ENCODE measurements at places on chromosomes 7 and 10.

GRCh38 chr7:45267262-45267661, 109.7 kb downstream of the RAMP3 start:
- DNase-seq: no peak

DNA sequence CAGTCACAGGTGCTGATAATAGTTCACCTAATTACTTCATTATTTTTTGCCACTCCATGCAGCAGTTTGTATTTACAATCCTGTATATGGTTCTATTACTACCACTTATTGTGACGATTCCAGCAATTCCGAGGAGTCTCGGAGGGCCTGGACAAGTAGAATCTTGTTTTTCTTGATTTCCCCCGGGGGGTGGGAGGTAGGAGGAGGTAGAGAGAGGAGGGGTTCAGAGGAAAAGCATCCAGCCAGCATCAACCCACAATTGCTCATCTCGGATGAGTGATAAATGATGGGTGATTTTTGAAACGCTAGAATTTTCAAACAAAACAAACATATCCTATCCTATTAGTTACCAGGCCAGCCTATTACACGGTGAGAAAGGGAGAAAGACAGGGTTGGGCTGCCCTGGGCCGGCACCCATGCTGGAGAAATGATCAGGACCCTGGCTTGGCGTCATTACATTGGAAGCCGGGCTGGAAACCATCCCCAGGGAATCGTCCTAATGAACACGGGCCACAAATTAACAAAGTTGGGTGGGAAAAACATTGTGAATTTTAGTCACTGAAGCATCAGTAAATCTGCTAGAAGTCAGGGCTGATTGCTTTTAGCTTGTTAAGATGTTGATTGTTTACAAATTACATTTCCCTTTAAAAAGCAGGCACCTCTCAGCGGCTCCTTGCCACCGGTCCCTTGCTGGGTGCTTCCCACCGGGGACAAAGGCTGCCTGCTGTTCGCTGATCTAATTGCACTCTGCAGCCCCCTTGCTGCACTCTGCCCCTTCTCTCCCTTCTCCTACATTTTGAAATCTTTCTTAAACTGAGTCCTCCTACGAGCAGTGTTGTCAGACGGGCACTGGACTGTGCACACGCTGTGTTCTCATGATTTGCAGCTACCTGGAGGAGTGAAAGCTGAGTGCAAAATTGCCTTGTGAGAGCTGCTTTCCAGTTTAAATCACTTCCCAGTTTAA, 95.5 kb downstream of the FAM204A start:
- DNase-seq: no peak

DNA sequence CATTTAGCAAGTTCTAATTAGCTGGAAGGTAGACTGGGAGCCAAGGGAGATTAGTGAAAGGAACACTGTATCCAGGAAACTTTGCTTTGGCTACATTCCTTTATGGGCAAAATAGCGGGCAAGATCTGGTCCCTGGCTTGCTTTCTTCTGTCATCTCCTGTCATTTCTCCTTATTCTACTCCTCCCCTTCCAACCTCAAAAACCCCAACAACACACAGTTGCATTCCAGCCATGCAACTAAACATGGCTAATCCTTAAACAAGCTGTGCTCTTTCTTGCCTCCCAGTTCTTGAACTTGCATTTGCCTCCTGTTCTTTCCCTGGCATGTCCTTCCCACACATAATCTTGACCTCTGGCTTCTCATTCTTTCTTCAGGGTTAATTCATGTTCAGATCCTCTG, 59.5 kb upstream of the CDCA7L start:
- no peak for DNase-seq

- DNase-seq: no peak
These were observed 171.2 kb downstream of the REEP3 start for GRCh38 chr10:63692220-63692896.

DNA sequence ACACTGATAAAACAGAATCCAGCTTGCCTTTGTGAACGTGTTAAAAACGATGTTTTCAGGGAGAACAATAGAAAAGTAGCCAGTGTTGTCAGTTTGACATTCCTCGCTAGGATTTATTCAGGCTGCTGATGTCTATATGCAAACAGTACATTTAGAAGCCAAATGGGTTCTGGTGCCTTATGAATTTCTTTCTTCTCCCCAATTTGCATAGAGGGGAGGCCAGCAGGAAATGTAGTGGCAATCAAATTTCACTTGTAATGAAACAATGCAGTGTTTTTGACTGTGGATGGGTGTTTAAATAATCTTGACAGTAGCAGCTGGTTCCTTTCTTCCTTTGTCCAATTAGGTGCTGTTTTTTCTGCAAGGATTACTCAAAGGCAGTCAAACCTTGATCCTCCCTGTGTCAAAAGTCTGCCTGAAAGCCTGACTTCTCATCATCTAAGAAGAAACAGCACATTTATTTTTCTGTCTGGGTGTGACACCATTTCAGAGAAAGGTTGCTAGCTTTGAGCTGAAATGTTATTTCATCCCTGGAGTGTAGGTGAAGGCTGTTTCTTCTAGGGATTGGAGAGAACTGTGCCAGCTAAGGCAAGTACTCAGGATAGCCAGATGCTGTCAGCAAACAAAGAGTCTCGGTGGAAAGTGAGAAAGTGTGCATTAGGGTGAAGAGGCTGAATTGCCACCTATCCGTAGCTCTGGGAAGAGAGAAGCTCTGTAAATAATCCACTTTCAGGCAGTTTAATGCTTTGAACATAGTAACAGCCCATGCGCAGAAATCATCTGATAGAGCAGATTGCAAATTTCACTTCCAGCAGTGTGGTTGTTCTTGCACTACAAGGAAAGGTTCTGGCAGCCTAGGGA, 36.6 kb upstream of the ZNRF2 start:
- DNase-seq: no peak

DNA sequence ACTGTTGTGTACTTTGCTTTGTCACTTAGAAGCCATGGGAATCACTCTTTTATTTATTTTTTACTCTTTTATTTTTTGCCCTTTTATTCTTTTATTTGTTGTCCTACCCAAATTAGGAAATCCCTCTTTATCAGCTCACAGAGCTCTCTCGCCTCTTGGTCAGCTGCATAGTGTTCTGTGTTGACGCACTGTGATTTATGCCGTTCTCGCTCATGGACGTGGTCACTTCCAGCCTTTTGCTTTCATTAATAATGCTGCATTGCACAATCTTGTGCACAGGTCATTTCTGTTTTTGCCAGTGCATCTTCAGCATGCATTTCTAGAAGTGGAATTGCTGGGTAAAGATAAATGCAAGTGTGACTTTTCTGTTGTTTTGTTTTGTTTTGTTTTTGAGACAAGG, 42.3 kb downstream of the FBH1 start:
- no peak for DNase-seq

GRCh38 chr10:110959379-110960332, 40.3 kb downstream of the SHOC2 start:
- no peak for DNase-seq

- DNase-seq: no peak
These were observed 33.8 kb upstream of the SFMBT2 start for GRCh38 chr10:7444551-7445121.

GRCh38 chr7:22681312-22681711, 45.7 kb upstream of the IL6 start:
- DNase-seq: no peak

DNA sequence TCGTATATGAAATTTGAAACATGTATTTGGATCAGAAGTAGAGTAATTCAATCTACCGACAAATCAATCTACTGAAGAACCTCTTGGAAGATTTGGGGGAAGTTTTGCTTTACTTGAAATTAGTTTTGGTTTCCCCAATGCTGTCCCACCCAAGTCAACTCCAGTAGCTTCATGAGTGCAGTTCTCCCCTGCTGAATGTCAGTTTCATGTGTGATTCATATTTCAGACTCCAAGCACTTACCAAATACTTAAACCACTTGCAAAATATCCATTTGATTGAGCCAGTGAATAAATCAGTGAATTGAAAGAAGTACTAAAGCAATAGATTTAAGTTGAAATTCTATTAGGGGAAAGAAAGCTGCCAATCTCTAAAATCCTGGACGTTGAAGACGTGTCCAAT, 9.3 kb downstream of the CALML5 start:
- no peak for DNase-seq

DNA sequence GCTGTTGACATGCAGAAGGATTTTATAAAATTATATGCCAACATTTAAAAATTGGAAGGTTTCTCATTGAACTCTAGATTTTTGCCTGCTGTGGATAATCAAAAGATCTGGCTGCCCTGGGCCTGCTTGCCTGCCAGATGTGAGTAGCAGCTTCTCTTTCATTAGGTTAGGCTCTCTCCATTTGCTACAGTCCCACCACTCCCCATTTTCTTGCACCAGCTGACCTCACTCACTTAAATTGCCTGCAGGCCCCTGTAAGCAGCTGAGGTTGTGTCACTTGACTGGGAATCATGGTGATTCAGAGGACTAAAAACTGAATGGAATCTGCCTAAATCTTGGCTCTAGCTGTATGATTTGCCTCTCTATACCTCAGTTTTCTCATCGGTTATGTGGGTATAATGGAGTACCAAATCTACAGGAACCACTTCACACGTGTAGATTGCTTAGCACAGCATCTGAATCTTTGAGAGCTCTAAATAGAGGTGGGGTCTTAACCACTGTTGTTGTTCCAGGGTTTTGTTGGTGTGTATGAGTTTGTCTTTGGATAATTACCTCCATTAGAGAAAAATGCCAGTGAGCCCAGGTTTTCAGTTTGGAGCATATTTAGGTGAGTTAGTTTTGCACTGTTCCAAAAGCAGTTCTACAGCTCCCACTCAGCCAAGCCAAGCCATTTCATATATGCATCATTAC, 18.6 kb upstream of the RAPGEF5 start:
- DNase-seq: no peak

DNA sequence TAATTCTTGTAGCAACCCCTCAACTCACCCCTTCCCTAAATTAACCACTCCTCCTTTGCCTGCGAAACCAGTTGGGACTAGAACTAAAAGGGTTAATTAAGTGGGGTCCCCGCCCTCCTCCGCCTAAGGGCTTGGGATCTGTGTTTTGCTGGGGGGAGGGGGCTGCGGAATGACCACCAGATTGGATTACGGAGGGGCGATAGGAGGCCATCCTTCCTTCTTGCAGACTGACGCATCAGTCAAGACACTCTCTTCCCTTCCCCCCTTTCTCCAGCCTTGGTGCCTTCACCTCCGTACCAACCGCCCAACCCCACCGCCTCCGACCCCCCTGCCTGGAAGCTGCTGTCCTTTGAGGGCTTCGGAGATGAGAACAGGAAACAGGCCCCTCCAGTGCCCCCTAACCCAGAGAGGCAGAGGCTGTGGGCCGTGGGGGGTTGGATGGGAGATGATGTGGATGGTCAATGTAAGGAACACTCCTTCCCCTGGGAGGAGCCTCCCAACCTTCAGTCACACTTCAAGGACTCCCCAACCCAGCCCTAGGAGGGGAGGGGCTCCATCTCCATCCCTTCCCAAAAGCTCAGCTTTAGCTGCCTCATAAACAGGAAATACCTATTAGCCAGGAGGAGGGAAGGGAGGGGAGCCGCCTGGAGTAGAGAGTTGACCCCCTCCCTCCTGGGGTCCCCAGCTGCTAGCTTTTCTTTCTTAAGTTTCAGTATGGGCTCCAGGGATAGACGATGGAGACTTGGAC, 997 bp upstream of the LDB1 start:
- peak; percentile 74 for DNase-seq

- DNase-seq: no peak
These were observed 235.4 kb downstream of the RPS24 start for GRCh38 chr10:78269060-78269459.

DNA sequence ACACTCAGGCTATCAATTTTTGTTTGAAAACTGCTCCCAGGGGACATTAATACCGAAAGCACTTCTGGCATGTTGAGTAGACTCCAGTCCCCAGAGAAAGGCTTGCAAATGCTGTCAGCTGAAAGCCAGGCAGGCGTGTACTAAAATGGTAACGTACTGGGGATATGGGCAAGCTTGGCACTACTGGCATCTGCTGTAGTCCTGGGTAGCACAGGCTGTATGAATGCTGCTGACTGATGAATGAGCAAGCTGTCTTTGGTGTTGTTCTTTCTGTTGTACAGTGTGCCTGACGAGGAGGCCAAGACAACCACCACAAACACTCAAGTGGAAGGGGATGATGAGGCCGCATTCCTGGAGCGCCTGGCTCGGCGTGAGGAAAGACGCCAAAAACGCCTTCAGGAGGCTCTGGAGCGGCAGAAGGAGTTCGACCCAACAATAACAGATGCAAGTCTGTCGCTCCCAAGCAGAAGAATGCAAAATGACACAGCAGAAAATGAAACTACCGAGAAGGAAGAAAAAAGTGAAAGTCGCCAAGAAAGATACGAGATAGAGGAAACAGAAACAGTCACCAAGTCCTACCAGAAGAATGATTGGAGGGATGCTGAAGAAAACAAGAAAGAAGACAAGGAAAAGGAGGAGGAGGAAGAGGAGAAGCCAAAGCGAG, 53.5 kb upstream of the AGBL3 start:
- no peak for DNase-seq

DNA sequence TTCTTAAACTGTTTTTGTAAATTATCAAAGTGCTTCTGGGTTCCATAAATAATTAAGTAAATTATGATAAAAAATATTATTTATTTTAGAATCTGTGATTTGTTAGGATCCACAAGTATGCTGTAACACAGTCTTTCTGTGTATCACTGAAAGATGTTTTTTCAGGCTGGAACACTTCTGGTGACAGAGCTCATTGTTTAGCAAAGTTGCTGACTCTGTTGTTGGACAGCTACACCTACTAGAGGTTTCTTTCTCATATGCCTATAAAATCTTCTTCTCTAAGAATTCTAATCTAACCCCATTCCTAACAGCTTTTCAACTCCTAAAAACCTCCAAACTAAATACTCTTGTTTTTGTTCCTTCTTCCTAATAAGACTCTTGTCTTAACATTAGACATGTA, 176.8 kb downstream of the THSD7A start:
- no peak for DNase-seq

DNA sequence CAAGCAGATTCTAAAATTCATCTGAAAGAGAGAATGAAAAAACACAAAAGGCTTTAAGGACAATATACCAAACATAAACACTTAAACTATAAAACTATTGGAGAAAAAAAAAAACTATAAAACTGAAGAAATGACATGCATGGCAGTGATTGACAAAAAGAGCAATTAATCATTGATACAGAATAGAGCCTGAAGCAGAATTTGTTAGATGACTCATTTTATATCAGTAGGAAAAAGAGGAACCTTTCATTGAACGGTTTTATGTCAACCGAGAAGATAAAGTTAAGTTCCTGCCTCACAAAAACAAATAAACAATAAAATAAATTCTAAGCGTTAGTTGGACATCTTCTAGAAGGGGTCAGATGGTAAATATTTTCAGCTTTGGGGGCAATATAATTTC, 23.3 kb downstream of the NPY start:
- DNase-seq: no peak

All from K562 (cell line).